ENCODE measurements at places on chromosomes 16 and 17.

DNA sequence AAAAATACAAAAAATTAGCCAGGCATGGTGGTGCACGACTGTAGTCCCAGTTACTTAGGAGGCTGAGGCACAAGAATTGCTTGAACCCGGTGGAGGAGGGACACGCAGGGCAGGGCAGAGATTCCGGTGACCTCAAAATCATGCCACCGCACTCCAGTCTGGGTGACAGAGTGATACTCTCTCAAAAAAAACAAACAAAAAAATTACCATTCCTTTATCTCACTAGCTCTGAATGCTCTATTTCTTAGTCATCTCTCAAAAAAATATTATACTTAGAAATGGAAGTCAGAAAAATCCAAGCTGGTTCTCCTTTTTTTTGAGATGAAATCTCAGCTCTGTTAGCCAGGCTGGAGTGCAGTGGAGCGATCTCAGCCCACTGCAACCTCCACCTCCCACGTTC is 40.8 kb downstream of the SPOP start:
- DNase-seq: peak; percentile 83

- peak; percentile 88 for DNase-seq
Measured at GRCh38 chr16:56558024-56558747, 6.7 kb upstream of the MT4 start.

GRCh38 chr16:13793841-13794409 is 126.0 kb upstream of the ERCC4 start:
- no peak for DNase-seq

GRCh38 chr16:70740914-70741782 is 55.3 kb upstream of the MTSS2 start:
- peak; percentile 96 for DNase-seq

GRCh38 chr16:85577899-85578598 is 35.1 kb upstream of the GSE1 start:
- DNase-seq: no peak

GRCh38 chr16:47150067-47150466 is 6.3 kb upstream of the NETO2 start:
- DNase-seq: no peak

DNA sequence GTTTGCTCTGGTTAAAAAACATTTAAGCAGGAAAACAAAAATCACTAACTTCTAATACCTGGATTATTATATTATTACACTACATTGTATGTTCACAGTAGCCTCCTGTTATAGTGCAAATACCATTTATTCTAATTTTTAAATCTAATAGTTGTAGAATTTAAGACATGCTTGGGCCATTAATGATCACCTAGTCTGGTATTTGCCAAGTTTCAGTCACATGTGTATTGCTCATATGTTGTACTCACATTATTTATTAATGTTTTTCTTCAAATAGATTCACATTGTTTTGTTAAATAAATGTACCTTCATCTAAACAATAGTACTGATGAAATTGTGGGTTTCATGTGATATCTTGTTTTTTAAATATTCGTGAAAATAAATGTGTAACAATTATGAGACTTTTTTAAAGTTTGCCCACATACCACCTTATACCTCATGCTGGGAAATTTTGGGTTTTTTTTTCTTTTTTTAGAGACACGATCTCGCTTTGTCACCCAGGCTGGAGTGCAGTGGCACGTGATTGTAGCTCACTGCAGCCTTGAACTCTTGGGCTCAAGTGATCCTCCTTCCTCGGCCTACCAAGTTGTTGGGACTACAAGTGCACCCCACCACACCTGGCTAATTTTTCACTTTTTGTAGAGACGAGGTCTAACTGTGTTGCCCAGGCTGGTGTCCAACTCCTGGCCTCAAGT is 5.9 kb downstream of the ZNF771 start:
- no peak for DNase-seq

DNA sequence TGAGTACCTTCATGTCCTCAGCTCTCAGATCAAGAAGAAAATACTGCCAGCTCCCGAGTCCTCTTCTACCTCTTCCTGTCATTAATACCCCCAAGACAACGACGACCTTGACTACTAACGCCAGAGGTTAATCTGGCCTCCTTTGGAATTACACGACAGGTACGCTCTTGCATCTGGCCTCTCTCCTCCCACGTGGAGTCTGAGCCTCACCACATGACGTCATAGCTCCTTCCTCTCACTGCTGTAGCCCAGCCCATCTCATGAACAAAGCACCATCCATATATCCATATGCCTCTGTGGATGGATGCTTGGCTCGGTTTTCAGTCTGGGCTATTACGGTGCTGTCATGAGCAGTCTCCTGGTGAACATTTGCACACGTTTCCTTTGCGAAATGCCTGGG is 110.2 kb upstream of the TNRC6C start:
- no peak for DNase-seq

DNA sequence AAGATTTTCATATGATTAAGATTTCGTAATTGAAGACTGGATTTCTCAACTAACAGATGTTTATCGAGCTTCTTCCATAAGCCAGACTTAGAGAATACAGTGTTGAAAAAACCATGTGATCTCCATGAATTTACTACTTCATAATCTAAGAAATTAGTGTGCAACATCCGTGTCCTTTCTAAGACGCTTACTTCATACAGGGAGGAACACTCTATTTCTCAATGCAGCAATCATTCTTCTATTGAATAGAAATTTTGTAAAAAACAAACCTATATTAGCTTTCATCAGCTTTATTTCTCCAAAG is 946.3 kb downstream of the KCNJ2 start:
- DNase-seq: no peak

DNA sequence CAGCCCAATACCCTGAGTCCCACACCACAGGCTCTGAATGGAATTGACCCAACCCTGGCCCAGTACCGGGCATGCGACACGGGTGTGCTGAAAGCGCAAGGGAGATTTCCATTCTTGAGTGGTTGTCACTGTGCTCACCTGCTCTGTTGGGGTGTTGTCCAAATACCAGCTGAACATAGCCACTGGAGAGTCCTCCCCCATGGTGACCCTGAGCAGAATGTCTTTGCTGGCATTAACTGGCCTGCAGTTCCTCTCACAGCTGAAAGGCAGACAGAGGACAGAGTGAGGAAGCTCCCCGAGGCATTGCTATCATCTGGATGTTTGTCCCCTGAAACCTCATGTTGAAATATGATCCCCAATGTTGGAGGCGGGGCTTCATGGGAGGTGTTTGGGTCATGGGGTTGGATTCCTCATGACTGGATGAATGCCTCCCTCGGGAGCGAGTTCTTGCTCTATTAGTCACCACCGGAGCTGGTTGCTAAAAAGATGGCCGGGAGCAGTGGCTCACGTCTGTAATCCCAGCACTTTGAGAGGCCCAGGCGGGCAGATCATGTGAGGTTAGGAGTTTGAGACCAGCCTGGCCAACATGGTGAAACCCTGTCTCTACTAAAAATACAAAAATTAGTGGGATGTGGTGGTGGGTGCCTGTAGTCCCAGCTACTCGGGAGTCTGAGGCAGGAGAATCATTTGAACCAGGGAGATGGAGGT is 57.3 kb upstream of the BCO1 start:
- DNase-seq: peak; percentile 99

DNA sequence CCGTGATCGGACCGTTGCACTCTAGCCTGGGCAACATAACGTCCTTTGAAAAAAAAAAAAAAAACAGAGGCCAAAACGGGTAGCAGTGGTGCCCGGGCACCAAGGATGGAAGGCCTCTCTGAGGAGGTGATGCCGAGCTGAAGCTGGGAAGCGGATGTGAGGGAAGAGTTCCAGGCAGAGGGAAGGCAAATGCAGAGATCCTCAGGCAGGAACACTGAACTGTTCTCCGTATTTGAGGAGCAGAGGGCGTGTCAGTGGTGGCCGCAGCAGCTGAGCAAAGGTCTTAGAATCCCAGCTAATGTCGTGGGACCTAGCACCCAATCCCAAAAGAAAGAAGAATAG is 656 bp upstream of the KCTD13 start:
- peak; percentile 68 for DNase-seq

- DNase-seq: peak; percentile 62
Measured at GRCh38 chr17:51461578-51462004, 201.2 kb downstream of the UTP18 start.

DNA sequence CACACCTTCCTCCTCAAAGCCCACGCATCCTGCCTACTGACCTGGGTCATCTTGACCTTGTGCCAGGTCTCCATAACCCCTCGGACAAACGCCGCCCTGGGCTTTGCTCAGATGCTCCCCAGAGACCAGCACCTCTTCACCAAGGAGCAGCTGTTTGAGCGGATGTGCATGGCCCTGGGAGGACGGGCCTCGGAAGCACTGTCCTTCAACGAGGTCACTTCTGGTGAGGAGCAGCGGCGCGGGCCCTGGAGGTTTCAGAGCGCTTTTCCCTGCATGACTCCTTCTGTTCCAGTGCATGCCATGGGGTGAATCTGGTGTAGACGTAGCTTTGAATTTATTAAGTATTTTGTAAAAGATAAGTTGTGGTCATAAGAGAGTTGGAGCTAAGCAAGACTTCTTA is 7.6 kb upstream of the RPL13 start:
- DNase-seq: no peak

- no peak for DNase-seq
Measured at GRCh38 chr17:62566996-62567578, 60.4 kb upstream of the MRC2 start.

- no peak for DNase-seq
Measured at GRCh38 chr16:56340864-56341365, 84.4 kb downstream of the AMFR start.

- no peak for DNase-seq
Measured at GRCh38 chr17:2779545-2779944, 16.7 kb upstream of the RAP1GAP2 start.

- DNase-seq: no peak
Measured at GRCh38 chr16:12239226-12239625, 262.7 kb downstream of the SNX29 start.

GRCh38 chr16:49399594-49400364 is 26.2 kb downstream of the C16orf78 start:
- DNase-seq: no peak

DNA sequence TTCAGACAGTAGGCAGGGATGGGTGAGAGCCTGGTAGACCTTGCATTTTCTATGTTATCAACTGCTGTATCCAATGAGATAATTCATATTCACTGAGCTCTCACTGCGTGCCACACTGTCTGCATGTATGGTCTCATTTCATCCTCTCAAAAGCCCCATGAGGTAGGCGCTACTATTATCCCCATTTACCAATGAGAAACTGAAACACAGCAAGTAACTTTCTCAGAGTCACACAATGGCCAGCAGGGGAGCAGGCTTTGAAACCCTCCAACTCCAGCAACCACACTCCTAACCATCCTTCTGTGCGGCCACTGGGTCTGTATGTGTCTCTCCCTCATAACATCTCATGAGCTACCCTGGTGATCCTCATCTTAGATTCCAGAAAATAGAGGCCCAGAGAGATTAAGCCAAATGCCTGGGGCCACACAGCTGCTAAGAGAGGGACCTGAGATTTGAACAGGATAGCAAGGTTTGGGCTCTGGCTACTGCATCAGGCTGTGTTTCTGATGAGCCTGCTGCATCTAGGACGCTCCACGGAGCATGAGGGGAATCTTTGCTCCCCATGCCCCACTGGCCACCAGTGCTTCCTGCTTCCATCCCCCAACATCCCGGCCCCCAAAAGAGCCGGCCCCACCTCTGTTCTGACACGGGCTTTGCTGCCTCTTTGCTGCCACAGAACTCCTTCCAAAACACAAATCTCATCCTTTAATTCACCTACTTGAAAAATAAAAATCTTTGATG is 3.2 kb downstream of the CCR7 start:
- DNase-seq: no peak

GRCh38 chr17:64455993-64456885 is 7.3 kb downstream of the MILR1 start:
- DNase-seq: peak; percentile 6

GRCh38 chr17:31448467-31449077 is 57.1 kb downstream of the RAB11FIP4 start:
- peak; percentile 45 for DNase-seq

DNA sequence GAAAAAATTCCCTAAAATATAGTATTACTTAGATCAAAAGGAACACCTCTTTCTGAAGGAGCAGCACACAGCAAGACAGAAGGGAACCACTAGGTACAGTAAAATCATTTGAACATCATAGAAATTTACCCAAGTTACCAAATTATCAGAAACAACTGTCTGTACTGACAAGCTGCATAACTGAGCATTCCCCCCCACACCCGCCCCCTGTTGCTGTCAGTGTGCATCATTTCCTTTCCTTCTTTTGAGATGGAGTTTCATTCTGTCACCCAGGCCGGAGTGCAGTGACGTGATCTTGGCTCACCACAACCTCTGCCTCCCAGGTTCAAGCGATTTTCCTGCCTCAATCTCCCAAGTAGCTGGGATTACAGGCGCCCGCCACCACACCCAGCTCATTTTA is 120.7 kb downstream of the TRIM37 start:
- DNase-seq: no peak

DNA sequence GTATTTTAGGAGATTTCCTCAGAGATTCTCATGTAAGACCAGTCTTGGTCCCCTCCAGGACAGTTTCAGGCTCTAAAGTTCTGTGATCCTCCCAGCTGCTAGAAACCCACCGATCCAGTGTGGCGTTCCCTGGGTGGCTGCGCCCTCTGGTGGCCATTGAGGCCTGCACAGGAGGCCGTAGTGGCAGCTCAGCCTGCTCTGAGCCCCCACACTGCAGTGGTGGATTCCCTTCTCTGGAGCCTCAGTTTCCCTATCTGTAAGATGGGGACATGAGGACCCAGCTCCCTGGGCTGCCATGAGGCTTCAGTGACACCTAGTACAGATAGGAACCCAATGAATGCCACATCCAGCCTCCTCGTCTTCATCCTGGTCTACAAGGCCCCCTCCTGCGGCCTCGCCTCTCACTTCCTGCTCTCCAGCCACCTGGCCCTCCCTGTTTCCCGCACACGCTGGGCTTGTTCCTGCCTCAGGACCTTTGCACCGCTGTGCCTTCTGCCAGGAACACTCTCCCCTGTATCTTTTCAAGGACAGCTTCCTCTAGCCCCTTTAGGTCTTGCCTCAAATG is 16.5 kb downstream of the CCDC102A start:
- DNase-seq: peak; percentile 71

DNA sequence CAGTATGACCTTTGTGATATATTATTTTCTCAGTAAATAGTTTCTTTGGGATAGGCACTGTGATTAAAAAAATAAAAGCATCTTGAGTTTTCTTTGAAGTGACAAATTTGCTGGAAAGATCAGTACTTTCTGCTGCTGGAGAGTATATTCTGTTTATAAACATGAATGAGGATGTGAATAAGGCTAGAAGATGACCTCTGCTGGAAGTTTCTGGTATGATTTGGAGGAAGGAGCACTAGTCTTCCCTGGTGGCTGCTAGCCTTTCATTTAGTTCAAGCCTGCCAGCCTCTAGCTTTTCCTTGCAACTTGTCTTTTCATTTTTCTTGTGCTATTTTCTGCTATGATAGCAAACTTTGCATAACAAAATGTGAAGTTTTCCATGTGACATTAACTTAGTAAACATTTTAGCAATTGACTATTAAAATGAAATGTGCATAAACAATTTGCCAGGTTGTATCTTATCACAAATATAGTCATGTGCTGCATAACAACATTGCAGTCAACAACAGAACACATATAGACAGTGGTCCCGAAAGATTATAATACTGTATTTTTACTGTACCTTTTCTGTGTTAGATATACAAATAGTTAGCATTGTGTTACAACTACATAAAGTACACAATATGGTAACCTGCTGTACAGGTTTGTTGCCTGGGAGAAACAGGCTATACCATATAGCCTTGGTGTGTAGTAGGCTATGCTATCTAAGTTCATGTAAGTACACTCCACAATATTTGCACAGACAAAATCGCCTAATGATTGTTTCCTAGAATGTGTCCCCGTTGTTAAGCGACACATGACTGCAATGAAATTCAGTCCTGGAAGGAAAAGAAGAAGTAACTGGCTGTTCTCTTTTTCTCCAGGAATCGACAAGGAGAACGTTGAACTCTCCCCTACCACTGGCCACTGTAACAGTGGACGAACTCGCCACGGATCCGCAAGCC is 18.1 kb upstream of the RAB11FIP4 start:
- DNase-seq: peak; percentile 70

GRCh38 chr16:29148131-29148691 is 163.4 kb downstream of the LAT start:
- DNase-seq: no peak

Measured in EH (cell line).